ENCODE measurements at places on chromosomes 13 and 19. TPM values are rescaled to one million over a fixed set of nuclear protein-coding genes. Genes with fewer than 3 reads are reported as not detected.

ATP4A gene
- total RNA-seq, result not detected

NXNL1 gene
- not detected for total RNA-seq

ZNF208 gene
- total RNA-seq, result 0.05 TPM

ZNF560 gene
- total RNA-seq, result not detected

CDC16 gene
- 79.1 TPM for total RNA-seq

C1QTNF9 gene
- total RNA-seq, result not detected

IRF3 gene
- 158 TPM for total RNA-seq

SYT5 gene
- total RNA-seq, result not detected

C3 gene
- total RNA-seq, result 8.9 TPM

DIRAS1 gene
- total RNA-seq, result not detected

SIGLEC8 gene
- total RNA-seq, result not detected

RGCC gene
- total RNA-seq, result 47.0 TPM

ZNF439 gene
- total RNA-seq, result 7.4 TPM

PLVAP gene
- total RNA-seq, result 0.12 TPM

TINCR gene
- 0.76 TPM for total RNA-seq

All from T-helper 1 cell treated with Interleukin-12 subunit alpha and Interleukin-12 subunit beta and Interleukin-4 antibody, amounts not matched to agents 30 ng/mL and 1 ng/mL, for 36 hours (primary cell).